ENCODE measurements at places on chromosomes 7 and 10.

DNA sequence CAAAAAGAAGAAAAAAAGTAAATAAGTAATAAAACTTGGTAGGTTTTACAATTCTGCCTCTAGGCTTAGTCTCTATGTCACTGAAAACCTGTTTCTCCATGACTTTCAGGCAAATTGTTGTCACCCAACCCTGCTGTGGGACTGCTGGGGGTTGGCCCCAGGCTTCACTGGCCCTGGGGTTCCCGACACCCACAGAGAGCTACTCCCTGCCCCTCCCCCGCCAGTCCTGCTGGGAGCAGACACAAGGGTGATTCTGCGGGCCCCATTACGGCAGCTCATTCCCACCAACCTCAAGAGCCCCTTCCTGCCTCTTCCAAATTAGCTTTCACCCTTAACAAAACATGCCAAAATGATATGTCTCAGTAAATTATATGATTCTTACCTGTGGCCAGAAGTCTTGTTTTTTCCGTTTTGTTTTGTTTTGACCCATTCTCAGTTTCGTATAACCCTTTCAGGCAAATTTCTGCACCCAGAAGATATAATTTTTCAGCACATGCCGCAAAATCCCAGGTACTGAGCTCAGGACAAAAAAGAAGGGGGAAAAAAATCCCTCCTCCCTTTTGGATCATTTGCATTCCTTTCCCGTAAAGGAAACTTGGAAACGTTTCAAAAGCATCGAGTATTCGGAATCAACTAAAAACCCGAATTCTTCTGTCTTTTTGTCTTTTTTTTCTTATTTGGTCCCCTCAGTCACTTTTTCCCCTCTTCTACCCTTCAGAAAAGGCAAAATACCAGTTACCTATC is 27.8 kb downstream of the CHST15 start:
- DNase-seq, result no peak

DNA sequence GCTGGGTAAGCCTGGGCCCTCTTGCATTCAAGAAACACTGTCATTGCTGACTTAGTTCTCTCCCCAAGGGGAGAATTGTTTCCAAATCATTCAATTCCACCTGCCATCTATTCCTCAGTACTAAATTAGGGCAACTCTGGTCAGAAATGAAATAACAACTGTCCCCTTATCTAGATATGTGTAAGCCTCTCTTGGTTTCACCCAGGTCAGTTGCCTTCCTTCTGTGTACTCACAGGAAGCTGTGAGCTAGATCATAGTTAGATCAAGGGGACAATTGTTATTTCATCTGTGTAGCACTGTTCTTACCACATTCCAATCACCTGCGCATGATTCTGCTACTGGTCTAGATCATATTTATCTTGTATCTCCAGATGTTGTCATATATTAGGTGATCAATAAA is 483.0 kb upstream of the SORCS1 start:
- no peak for DNase-seq

GRCh38 chr7:150942591-150943452 is 35.3 kb downstream of the KCNH2 start:
- DNase-seq, result no peak

GRCh38 chr7:69067397-69067796 is 530.9 kb upstream of the AUTS2 start:
- no peak for DNase-seq

GRCh38 chr7:139328375-139328774 is 12.8 kb upstream of the FMC1 start:
- no peak for DNase-seq

GRCh38 chr7:7980134-7980533 is 11.5 kb downstream of the GLCCI1 start:
- DNase-seq, result no peak

- DNase-seq, result no peak
These were observed 946.3 kb downstream of the CNTNAP2 start for GRCh38 chr7:147062897-147063296.

- no peak for DNase-seq
These were observed 111.8 kb downstream of the EGFR start for GRCh38 chr7:55130395-55131141.

- DNase-seq, result no peak
These were observed 26.0 kb downstream of the BNIP3 start for GRCh38 chr10:131955591-131956340.

DNA sequence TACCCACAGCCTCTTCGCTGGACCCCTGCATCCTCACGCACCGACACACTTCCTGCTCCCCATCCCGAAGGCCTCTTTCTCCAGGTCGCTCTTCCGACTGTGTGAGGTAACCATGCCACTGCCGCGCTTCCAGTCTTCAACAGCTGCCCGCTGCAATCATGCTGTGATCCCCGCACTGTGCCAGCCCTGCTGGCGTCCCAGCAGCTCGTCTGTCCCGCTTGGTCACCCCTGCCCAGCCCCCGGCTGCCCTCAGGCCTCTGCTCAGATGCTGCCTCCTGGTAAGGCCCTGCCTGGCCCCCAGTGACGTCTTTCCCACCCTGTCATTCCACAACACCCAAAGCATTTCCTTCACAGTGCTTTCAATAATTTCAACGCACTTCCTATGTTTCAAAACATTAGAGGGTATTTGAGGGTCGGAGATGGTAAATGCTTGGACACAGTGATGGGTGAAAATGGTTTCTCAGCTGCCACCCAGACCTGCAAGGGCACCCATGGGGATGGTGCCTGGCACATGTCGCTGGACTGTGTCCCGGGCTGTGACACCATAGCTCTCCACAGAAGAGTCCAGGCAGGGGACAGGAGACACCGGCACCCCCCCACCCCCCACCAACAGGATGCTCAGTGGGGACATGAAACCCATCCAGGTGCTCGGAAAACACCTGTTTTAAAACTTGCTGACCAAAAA is 125.2 kb downstream of the MAD1L1 start:
- no peak for DNase-seq

DNA sequence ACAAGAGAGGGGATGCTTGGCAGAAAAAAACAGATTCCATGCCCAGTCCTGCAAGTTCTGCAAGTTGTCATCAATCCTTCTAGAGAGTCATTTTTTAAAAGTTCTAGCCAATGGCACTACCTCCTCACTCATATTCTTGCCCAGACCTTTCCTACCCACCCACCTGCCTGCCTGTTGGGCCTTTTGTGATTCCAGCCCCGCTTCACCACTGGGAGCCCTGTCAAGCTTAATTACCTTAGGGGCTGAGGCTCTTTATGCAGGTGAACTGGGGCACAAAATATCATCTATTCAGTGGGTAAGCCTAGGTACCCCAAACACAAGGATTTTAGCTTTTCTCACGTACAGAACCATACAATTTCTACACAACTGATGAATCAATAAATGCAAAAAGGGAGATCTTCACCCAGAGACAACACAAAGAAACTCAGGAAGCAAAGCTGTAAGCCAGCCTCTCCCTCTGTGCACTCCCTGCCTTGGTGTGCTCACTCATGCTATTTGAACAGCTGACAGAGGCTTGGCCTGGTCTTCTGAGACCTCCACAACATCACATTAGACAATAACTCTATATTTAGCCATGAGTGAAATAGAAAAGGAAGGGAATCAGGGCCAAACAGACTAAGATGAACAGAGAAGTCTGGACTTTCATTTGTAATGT is 222.6 kb downstream of the HTR7 start:
- DNase-seq, result no peak
